ENCODE measurements at places on chromosomes 4 and X. TPM values are rescaled to one million over a fixed set of nuclear protein-coding genes. Genes with fewer than 3 reads are reported as not detected.

The CHRDL1 gene
- total RNA-seq, result 72.1 TPM

The TACR3 gene
- total RNA-seq, result not detected

- DNase-seq, result no peak
These were observed 19.6 kb downstream of the ATP2B3 start for GRCh38 chrX:153537080-153537479.

The RIBC1 gene
- 2.1 TPM for total RNA-seq

The PDCL2 gene
- total RNA-seq, result not detected

The TSPAN7 gene
- total RNA-seq, result 26.9 TPM

GRCh38 chrX:13151828-13152517 is 107.6 kb upstream of the FAM9C start:
- DNase-seq, result no peak

GRCh38 chr4:181982856-181983255 is 260.3 kb upstream of the TENM3 start:
- no peak for DNase-seq

DNA sequence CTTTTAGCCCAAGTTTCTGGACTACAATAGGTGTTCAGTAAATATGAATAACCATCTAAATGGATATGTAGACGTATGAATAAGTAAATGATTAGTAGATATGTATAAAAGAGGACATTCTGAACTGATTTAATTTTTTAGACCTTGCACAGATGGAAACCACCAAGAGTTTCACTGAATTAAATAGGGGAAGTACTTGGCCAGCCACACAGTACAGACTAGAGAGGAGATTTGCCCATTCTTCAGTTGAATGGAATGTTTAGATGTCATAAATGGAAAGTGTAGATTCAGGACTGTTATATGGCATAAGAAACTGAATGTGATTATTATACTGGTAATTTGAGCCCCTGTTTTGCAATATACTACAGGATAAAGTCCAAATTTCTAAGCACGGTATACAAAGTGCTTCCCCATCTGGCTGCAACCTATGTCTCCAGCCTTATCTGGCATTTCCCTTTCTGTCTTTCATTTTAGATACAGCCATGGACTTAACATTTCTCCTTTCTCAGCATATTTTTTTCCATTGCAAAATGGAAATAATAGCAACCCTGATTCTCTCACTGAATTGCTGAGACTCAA is 137.8 kb upstream of the HS3ST1 start:
- DNase-seq, result no peak

The FGFRL1 gene
- 22.9 TPM for total RNA-seq

- DNase-seq, result no peak
These were observed 19.1 kb downstream of the MFAP3L start for GRCh38 chr4:170007113-170007512.

- no peak for DNase-seq
These were observed 106.0 kb upstream of the PLAC1 start for GRCh38 chrX:134764202-134764785.

The ZNF718 gene
- total RNA-seq, result 12.7 TPM

- no peak for DNase-seq
These were observed 24.8 kb upstream of the EOLA2 start for GRCh38 chrX:149962859-149963757.

DNA sequence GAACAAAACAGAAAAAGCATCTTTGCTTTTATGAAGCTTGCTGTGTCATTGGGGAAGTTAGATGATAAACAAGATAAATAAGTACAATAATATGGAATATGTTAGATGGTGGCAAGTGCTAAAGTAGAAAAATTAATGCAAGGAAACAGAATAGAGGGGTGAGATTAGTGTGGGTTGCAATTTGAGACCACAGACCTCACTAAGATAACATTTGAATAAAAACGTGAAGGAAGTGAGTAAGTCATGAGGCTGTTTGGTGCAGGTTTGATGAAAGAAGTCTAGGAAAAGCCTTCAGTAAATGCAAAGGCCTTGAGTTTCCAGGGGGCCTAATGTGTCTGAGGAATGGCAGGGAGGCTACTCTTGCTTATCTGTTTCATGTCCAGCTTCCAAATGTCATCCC is 102.5 kb downstream of the CFAP299 start:
- DNase-seq, result no peak

The USP17L29 gene
- total RNA-seq, result not detected

The CD99 gene
- 96.3 TPM for total RNA-seq

- DNase-seq, result no peak
These were observed 195.8 kb downstream of the PDGFC start for GRCh38 chr4:156775813-156776212.

The KLKB1 gene
- 0.33 TPM for total RNA-seq

- DNase-seq, result no peak
These were observed 52.8 kb downstream of the P2RY10 start for GRCh38 chrX:78997870-78998558.

DNA sequence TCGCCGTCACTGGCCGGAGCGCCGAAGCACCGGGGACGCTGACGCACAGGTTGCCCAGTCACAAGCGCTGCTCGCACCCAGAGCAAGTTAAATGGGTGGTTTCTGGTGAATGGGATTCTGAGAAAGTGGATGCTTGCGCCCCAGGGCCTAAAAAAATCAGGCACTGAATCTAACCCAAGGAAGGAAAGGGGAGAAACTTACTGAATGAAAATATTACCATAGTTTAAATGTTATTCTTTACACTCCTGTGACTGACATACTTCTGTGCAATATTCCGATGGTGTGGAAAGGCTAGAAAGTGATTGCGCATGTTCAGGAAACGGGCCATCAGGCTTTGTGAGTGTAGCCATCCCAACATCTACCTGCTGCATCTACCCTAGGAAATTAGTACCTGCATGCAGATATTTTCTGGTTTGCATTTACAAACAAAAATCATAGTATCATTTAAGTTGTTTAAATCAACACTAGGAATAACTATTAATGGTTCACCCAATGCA is 838 bp upstream of the ABCG2 start:
- DNase-seq, result no peak

DNA sequence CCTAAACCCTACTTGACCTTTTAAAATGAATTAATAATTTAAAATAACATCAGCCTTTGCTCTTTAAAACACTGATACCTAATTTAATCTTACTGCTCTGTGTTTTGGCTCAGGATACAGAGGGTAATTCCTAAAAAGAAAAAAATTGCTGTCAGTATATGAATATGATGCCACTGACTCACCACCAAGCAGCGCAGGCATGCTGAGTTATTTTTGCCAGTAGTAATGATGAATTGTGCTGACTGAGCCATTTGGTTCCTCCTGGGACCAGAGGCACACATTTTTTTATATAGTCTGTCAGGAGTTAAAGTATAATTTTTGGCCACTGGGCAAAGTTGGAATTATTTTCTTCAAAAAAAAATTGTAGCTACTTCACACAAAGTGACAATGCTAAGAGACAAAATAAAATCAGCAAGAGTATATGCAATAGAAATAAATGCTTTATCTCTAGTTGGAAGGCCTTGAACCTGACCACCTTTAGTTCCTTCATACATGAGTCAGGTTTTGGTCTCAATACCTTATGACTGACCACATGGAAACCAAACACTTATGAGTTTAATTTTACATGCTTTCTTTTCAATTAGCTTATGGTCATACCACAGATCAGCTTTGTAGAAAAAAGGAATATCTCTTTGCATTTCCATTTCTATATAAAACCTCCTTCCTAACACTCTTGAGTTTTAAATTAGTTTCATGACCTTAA is 115.1 kb downstream of the PPP3CA start:
- no peak for DNase-seq

The NSD2 gene
- 36.7 TPM for total RNA-seq

The CYSLTR1 gene
- 3.6 TPM for total RNA-seq

- DNase-seq, result no peak
These were observed 33.6 kb upstream of the KDR start for GRCh38 chr4:55158957-55159356.

GRCh38 chr4:184215709-184216328 is 1.9 kb downstream of the ENPP6 start:
- DNase-seq, result no peak

- no peak for DNase-seq
These were observed 14.8 kb upstream of the BBS7 start for GRCh38 chr4:121885115-121885514.

DNA sequence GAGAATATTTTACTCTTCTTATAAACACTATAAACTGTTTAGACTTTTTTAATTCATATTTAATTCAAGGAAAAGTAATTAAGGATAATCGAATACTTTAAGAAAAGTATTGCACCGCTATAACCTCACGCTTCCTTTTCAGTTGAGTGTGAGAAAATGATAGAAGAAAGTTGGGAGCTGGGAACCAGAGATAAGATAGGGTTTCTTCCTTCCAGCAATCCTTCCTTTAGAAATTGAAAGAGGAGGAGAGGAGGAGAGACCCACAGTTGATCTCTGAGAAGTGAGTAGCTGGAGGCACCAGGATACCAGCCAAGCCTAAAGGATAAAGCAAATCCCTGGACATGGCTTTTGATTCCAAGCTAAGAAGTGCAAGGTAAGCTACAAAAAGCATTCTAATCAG is 242.3 kb upstream of the NOCT start:
- no peak for DNase-seq

The DNAJB14 gene
- 37.4 TPM for total RNA-seq

GRCh38 chrX:30561191-30561590 is 16.4 kb downstream of the TASL start:
- DNase-seq, result no peak

DNA sequence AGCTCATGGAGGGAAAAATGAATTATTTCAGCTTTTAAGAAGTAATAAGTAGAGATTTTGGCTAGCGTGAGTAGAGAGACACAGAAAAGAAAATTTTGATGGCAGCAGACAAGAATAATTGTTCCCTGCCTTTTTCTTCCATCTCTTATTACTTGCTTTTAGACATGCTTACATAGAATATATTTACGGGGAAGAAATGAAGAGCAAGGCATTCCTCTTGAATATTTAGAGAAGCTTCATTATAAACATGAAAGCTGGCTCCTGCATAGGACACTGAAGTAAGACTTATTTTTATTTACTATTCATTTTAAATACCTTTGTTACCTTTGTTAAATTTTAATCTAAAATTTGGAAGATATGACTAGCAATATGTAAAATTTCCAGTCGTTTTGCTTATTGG is 32.2 kb downstream of the DCK start:
- no peak for DNase-seq

The PCDH19 gene
- 1.8 TPM for total RNA-seq

The NAA11 gene
- total RNA-seq, result not detected

DNA sequence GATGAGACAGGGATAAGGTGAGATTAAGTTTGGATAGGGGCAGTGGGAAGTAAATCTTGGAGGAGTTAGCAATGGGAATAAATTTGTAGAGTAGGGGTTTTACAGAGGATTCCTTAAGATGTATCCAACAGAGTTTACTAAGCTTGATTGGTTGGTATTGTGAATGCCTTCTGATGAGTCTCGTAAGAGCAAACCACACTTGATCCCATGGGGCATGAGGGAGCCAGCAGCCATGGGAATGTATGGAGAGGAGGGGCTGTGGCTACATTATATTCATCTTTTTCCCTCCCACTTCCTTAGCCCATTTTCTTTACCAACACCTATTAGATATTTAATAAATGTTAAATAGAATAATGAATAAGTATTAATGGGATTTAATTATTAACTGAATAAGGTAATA is 126.6 kb upstream of the NDST3 start:
- no peak for DNase-seq

- DNase-seq, result no peak
These were observed 40.5 kb downstream of the MID1IP1 start for GRCh38 chrX:38841750-38842149.

DNA sequence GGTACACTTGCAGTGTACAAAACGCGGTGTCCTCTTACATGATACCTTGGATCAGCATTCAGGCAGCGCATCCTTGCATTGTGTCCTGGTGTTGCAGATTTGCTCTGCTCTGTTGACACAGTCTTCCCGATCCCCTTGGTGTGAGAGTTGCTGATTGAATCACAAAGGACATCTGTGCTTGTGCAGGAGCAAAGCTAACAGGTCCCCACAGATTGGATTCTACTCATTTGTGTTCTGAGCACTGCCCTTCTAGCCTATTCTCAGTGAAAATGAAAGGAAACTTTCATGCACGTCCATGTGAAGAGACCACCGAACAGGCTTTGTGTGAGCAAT is 171.4 kb downstream of the FRMPD4 start:
- DNase-seq, result no peak

The ANXA3 gene
- 95.7 TPM for total RNA-seq

The METAP1 gene
- total RNA-seq, result 36.7 TPM
